ENCODE measurements at places on chromosomes 2 and 18.

- H3K36me3 ChIP-seq, result no peaks in the 10 kb centered on the region
- no peak overlapping the region for H3K27ac ChIP-seq
Measured at GRCh38 chr18:64365106-64365505, 216.2 kb upstream of the LINC00305 start.

- H3K36me3 ChIP-seq, result no peaks in the 10 kb centered on the region
- no peaks in the 10 kb centered on the region for H3K27me3 ChIP-seq
- H3K4me1 ChIP-seq, result no peaks in the 10 kb centered on the region
- no peak for DNase-seq
- no peak overlapping the region for H3K27ac ChIP-seq
- no peak overlapping the region for H3K4me3 ChIP-seq
Measured at GRCh38 chr2:122680662-122681061, 925.2 kb downstream of the TSN start.

DNA sequence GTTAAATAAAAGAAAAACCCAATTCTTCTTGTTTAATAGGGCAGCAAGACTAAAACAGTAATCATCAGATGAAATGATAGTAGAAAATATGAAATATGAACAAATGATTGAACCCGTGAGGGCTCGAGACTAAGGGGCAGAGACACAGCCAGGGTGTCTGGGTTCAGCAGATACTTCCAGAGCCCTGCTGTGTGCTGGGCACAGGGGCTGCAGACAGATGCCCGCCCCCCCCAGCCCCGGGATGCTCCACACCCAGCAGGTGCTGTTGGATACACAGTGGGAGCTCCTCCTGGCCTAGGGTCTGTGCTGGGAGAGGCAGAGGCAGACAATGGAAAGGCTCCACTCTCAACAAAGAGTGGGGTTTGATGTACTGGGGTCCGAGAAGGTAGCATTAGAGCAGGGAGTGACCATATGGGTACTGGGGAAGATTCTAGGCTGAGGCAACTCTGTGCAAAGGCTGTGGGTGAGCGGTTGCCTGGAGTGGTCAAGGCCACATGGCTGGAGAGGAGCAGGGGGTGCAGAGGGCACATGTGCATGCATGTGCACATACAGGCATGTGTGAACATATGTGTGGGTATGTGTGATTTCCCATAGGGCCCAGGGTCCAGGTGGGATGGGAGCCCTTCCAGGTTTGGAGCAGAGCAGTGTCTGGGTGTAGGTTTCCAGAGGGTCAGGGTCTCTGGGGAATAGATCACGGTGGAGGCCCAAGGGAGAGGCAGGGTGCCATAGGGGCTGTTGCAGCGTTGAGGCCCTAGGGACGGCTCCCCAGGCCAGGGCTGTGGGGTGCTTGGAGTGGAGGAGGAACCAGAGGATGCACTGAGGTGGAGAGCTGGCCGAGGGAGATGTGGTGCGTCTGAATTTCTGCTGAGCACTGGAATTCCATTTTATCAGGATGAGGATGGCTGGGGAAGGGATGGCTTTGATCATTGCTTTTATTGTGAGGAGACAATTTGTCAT, 36.7 kb downstream of the LDLRAD4 start:
- no peak for DNase-seq
- no peak overlapping the region for H3K27ac ChIP-seq
- no peaks in the 10 kb centered on the region for H3K4me1 ChIP-seq
- no peaks in the 10 kb centered on the region for H3K36me3 ChIP-seq
- no peak overlapping the region for H3K4me3 ChIP-seq

DNA sequence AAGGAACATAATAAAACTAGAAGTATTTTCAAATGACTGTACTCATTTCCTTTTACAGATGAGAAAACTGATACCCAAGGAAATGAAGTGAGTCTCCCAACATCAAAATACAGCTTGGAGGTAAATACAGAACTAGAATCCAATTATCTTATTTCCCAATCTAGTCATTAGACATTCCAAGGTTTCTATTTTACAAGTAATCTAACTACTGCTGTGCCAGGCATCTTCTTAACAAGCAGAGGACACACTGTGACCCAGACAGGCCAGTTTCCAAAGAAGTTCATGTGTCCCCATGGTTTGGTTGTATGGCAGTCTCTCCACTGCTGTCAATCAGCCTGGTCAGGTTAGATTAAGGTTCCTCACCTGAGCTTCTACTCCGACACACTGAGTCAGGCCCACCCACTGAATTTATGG, 143.5 kb downstream of the THADA start:
- no peaks in the 10 kb centered on the region for H3K4me1 ChIP-seq
- DNase-seq, result no peak
- no peaks in the 10 kb centered on the region for H3K36me3 ChIP-seq
- no peaks in the 10 kb centered on the region for H3K27me3 ChIP-seq
- no peak overlapping the region for H3K27ac ChIP-seq
- no peak overlapping the region for H3K4me3 ChIP-seq

DNA sequence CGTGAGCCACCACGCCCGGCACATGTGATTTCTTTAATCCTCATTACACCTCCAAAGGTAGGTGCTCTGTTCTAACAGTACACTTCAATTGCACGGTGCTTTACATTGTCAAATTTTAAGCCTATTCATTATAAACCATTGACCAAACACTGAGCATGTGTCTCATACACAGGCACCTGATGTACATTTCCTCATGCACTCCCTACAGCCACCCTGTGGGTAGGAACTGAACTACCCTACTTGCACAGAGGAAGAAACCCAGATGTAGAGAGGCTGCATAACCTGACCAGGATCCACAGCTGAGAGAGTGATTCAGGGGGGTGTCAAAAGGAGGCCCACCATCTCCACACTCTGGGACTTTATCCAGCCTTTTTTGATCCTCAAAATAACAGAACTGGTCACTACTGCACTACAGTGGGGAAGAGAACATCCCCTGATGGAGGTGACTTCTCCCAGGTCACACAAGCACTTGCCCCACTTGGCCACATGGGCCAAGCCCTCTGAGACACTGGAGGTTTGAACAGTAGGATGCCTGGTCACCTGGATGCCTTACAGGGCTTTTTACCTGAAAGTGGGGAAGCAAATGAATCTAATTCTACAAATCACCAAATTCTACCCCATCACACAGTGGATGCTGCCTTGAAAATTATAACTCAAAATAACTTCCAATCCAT, 6.9 kb upstream of the DPYSL5 start:
- H3K36me3 ChIP-seq, result no peaks in the 10 kb centered on the region
- no peaks in the 10 kb centered on the region for H3K4me1 ChIP-seq
- DNase-seq, result no peak
- H3K4me3 ChIP-seq, result no peak overlapping the region
- peaks cover 8% of the 10 kb centered on the region for H3K27me3 ChIP-seq

DNA sequence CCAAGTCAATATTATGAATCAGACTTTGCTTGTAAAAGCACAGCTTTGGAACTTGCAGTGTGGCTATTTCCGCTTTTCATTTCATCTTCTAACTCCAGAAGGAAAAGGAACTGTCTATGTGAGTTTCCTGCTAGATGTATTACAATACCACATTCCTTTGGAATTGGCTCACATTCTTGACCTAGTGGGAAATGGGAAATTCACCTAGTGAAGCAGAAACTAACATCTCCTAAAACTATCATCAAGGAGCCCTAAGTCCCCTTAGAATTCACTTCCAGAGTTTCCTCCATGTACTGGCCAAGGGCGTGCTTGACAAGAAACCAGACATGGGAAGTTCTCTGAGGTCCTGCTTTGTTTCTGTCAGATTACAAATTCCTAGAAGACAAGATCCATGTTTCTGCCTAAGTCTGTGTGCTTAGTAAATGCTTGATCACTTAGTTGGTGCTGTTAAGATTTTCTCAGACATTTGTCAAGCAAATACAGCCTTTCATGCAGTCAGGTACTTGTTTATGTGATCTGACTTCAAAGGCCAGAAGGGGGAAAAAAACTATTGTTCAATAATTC, 275.7 kb upstream of the FN1 start:
- H3K36me3 ChIP-seq, result no peaks in the 10 kb centered on the region
- H3K27me3 ChIP-seq, result no peaks in the 10 kb centered on the region
- no peak overlapping the region for H3K4me3 ChIP-seq
- H3K4me1 ChIP-seq, result no peaks in the 10 kb centered on the region
- H3K27ac ChIP-seq, result no peak overlapping the region
- DNase-seq, result no peak

- H3K36me3 ChIP-seq, result no peaks in the 10 kb centered on the region
- no peak for DNase-seq
- no peaks in the 10 kb centered on the region for H3K27me3 ChIP-seq
- no peak overlapping the region for H3K27ac ChIP-seq
Measured at GRCh38 chr2:25586726-25587144, 86.6 kb downstream of the DTNB start.

DNA sequence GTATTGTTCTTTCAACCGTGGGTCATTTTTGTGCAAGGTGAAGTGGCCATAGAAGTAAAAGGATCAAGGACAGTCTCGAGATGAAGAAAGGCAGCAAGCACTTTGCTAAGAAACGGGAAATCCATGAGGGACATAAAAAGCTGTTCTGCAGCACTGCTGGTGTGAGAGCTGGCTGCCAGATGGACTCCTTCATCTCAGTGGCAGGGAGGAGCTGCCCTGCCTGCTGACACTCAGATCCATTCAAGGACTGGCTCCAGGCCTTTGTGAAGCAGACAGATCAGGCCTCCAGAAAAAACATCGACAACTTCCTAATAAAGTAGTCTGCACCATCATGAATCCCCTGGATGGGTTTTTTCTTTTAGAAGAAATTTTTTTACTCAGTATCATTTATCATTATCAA, 29.5 kb downstream of the RMC1 start:
- H3K4me1 ChIP-seq, result no peaks in the 10 kb centered on the region
- peaks cover 97% of the 10 kb centered on the region for H3K36me3 ChIP-seq
- no peak for DNase-seq
- no peaks in the 10 kb centered on the region for H3K27me3 ChIP-seq

- H3K27ac ChIP-seq, result no peak overlapping the region
- no peak for DNase-seq
- no peak overlapping the region for H3K4me3 ChIP-seq
- H3K36me3 ChIP-seq, result no peaks in the 10 kb centered on the region
- H3K4me1 ChIP-seq, result no peaks in the 10 kb centered on the region
Measured at GRCh38 chr18:39655341-39655740, 2089.7 kb upstream of the CELF4 start.

DNA sequence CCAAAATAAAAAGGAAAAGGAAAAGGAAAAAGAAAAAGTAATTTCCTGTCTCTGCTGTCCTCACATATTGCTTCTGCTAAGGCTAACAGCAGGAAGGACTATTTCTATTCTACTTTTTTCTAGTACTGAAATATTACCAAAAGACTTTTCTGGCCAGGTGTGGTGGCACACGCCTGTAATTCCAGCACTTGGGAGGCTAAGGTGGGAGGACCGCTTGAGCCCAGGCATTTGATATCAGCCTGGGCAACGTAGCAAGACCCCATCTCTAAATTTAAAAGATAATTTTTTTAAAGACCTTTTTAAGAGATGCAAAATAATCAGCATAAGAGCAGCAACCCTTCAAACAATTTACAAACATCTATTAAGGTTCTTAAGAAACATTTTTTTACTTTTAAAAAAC, 31.2 kb downstream of the FASTKD1 start:
- no peak for DNase-seq
- H3K4me3 ChIP-seq, result no peak overlapping the region
- no peaks in the 10 kb centered on the region for H3K27me3 ChIP-seq
- H3K4me1 ChIP-seq, result no peaks in the 10 kb centered on the region

DNA sequence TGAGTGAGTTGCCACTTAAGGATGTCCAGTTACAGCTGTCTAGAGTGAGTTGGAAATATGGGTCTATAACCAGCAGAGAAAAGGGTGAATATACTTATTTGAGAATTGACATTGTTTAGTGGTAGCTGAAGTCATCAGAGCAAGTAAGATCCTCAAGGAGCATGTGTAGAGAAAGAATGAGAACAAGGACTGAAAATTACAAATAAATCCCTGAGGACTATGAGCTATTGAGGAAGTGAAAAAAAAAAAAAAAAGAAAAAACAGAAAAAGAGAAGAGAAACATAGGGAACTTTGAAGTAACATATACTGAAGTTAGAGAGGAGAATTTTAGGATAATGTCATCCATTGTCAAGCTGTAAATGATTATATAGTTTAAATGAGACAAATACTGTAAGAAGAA, 134.0 kb upstream of the CCDC68 start:
- no peak for DNase-seq
- H3K4me3 ChIP-seq, result no peak overlapping the region

DNA sequence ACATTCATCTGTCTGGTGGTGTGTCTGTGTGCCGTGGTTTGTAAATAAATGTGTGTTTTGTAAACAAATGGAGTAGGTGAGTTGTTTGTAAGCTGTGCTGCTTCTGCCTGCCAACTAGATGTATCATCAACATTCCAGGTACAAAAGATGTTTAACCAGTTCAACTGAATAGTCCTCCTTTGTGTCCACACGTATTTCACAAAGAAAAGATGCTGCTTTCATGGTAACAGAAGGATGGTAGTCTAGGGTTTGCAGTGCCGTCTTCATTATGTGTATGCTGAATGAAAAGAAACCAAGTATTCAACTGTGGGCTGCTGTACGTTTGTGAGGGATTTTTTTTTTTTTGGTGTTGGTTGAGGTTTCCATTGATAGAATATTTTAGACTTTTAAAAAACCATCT, 72.1 kb downstream of the CAMKMT start:
- no peaks in the 10 kb centered on the region for H3K27me3 ChIP-seq
- no peaks in the 10 kb centered on the region for H3K36me3 ChIP-seq
- no peak overlapping the region for H3K27ac ChIP-seq
- H3K4me3 ChIP-seq, result no peak overlapping the region
